COR-L47 (cell line): ENCODE measurements at places on chromosomes 5 and 9.

GRCh38 chr5:28548856-28549255 is 1510.5 kb upstream of the CDH9 start:
- no peak for DNase-seq

- DNase-seq = no peak
These were observed 7.0 kb downstream of the CCNJL start for GRCh38 chr5:160305319-160305718.

GRCh38 chr9:107942291-107942690 is 452.7 kb upstream of the KLF4 start:
- no peak for DNase-seq

DNA sequence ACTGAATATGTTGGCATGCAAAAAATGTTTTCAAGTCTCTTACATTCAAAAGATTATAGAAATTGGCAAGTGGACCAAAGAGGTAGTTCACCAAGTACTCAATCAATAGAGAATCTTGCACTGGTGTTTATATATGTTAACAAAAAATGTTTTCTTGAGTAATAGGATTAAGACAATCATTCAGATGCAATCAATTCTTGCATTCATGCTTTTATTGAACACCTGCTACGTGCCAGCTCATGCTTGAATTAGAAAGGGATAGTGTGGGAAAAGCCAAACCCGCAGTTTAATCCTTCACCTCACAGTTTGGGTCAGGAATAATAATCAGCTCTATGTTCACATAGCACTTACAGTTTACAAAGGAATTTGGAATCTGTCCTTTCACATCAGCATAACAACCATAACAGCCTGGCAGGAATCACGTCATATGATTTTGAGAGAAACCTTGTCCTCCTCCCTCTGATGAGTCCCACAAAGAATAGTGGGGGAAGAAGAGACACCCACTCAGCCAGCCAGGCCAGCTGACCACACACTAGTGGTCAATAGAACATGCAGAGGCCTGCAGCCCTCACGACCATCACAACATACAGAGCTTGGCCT is 36.8 kb upstream of the FRRS1L start:
- DNase-seq = no peak

GRCh38 chr9:92508018-92508820 is 25.9 kb upstream of the ASPN start:
- DNase-seq = no peak

DNA sequence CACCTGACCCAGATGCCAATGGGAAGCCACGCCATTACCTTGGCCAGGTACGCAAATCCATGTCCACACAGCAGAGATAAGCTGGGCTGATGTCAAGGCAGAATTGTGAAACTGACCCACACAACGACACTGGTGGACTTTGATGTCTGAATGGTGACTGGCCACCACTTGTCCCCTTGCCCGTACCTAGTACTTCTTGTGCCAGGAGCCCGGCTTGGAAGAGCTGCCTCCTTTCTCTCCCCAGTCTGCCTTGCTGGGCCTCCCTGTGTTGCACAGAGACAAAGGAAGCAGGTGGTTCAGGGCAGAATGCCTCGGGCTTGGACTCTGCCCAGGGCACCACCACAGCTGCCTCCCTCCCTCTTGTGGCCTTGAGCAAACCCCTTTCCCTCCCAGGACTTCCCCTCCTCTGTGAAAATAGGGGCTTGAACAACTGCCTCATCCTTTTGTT is 23.3 kb downstream of the PTGES2 start:
- peak; percentile 41 for DNase-seq

- DNase-seq = no peak
These were observed 47.6 kb downstream of the ACER2 start for GRCh38 chr9:19456426-19456825.

DNA sequence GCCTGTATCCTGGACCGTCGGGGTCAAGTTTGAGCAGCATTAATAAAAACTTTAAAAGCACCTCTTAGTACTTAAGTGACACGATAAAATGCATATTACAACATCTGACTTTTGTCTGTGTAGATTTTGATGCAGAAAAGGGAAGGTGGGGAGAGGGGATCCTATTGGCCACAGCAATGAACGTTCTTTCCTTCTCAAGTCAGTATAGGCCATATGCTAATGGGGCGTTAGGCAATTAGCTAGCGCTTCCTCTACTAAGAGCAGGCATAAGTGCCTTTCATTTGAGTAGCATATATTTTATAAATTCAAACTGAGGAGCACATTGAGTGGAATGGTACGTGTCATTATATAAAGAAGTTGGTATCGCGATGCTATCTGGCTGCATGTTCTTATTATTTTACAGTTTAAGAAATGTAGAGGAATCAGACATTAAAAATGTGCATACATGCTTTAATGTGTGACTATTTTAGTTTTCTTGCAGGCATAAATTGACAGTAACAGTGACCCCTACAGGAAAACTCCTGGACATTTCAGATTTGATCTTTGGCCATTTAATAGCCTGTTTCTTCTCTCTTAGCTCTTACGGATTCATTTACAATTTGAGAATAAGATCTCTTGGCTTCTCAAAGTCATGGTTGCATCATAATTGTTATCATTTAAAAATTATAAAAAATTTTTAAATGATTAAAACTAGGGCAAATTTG is 1.1 kb upstream of the GNA14 start:
- no peak for DNase-seq
